ENCODE measurements at places on chromosomes 4 and X.
A peak's percentile ranks its signal among the peaks of the same experiment; 100 is the strongest.

GRCh38 chr4:15833801-15834200, 55.7 kb downstream of the CD38 start:
- DNase-seq: no peak

- no peak for DNase-seq
These were observed 100.6 kb downstream of the RASL11B start for GRCh38 chr4:52962721-52963120.

DNA sequence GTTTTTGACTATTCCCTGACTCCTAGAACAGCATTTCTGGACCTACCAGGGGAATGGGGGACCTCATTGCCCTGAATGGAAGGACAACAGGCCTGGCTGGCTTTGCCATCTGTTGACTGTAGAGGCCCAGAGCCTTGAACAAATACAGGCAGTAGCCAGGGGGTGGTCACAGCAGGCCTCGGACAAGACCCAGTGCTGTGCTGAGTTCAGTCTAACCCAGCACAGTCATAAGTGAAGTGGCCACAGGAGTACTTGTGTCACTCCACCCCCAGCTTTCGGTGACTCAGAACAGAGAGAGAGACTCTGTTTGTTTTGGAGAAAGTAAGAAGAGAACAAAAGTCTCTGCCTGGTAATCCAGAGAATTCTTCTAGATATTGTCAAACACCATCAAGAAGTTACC, 310.0 kb downstream of the PRR32 start:
- DNase-seq: no peak

GRCh38 chrX:63471004-63471403, 119.9 kb upstream of the SPIN4 start:
- DNase-seq: no peak

GRCh38 chr4:184419976-184420375, 54.4 kb downstream of the IRF2 start:
- peak; percentile 82 for DNase-seq

GRCh38 chr4:125111323-125111722, 203.4 kb upstream of the FAT4 start:
- DNase-seq: no peak

DNA sequence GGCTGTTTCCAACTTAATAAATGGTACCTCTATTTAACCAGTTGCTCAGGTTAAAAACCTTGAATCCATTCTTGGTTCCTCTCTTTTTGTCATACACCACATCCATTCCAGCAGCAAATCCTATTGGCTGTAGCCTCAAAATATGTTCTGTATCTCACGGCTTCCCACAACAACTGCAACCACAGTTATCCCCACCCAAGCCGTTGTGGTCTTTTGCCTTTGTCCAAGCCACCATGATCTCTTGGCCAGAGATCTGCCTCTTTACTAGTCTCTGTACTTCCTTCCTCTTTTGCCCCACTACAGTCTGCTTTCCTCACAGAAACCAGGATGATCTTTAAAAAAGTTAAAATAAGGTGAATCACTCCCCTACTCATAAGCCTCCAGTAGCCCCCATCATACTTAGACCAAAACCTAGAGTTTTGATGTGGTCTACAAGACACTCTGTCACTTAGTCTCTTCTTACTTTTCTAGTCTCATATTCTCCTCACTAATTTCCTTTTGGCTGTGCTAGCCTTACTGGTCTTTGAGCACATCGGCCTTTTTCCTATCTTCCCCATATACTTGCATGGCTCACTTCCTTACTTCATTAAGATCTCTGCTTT, 10.3 kb downstream of the MAOA start:
- no peak for DNase-seq

Measured in MM.1S (cell line).